ENCODE measurements at places on chromosomes 11 and 22. TPM values are rescaled to one million over a fixed set of nuclear protein-coding genes. Genes with fewer than 3 reads are reported as not detected.

DNA sequence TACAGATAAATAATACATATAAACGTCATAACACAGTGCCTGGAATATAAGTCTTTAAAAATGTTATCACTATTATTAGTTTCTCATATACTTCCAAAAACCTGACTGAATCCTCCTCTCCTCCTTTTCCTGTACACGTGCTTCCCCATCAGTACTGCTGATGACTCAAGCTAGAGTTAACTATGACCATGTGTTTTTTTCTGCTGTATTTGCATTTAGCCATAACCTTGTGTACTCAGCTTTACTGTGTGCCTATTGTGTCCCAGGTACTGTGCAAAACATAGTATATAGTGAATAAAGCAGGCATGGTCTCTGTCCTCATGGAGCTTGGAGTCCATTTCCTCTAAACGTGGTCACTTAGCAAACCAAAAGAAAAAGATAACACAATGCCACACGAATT is 56.5 kb upstream of the ARHGAP32 start:
- no peak for DNase-seq

GRCh38 chr11:61027141-61027840 is 55.8 kb downstream of the CD6 start:
- DNase-seq = no peak

DNA sequence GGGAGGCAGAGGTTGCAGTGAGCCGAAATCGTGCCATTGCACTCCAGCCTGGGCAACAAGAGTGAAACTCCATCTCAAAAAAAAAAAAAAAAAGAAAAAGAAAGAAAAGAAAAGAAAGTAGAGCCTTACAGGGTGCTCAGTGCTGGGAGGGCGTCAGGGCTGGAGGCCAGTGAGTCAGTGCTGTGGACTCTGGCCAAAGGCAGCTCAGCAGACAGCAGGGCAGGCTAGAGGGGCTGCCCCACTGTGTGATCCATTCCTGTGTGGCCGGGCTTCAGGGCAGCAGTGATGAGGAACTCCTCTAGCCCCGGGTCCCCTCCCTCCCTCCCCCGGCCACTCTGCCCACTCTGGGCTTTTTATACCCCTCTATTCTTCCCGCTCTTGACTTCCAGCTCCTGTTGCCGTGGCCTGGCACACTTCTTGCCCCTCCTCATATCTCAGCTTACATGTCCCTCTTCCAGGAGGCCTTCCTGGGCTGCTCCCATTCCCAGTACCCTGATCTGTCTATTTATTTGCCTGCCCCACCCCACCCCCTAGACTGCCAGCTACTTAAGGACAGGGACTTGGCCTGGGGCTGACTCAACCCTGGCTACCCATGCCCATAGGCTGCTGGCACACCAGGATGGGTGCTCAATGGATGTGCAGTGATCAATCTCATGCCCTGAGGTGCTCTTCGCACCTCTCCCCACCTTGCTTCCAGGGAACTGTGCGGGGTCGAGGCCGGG is 10.1 kb downstream of the SYT12 start:
- no peak for DNase-seq

DNA sequence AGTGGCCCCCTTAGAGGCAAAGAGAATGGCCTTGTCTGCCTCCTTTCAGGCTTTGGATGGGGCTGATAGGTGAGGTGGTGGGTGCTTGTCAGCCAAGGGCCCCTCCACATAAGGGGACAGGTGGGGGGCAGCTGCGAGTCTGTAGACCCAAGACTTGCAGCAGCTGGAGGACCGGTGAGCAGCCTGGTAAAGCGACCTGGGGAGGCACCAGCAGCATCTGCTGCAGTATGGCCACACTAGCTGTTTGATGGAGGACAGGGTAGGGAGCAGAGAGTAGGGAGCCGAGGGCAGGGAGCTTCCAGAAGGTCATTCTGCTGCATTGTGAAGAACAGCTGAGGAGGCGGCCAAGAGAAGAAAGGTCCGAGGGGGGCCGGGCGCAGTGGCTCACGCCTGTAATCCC is 16.8 kb upstream of the MRTFA start:
- no peak for DNase-seq

DNA sequence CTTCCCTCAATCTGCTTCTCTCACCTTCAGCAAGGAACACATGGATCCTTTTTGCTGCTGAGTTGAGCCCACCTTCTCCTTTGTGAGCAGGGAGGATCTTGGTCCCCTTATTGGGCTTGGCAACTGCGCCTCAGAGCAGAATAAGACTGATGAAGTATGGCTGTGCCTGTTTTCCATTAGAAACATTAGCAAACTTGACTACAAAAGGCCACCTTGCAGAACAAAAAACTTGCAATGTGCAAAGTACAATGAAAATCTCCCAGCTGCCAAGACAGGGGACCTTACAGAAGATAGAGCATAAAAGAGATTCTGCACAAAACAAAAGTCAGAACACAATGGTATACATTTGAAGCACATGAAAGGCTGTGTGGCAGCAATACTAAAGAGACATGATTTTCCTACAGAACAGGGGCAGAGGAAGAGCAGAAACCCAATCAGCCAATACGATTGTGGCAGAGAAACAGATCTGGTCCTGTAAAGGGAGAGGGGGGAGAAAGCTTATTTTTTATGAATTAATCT is 173.5 kb upstream of the SNX19 start:
- DNase-seq = no peak

- no peak for DNase-seq
These were observed 20.0 kb upstream of the SYT12 start for GRCh38 chr11:67002921-67003411.

DNA sequence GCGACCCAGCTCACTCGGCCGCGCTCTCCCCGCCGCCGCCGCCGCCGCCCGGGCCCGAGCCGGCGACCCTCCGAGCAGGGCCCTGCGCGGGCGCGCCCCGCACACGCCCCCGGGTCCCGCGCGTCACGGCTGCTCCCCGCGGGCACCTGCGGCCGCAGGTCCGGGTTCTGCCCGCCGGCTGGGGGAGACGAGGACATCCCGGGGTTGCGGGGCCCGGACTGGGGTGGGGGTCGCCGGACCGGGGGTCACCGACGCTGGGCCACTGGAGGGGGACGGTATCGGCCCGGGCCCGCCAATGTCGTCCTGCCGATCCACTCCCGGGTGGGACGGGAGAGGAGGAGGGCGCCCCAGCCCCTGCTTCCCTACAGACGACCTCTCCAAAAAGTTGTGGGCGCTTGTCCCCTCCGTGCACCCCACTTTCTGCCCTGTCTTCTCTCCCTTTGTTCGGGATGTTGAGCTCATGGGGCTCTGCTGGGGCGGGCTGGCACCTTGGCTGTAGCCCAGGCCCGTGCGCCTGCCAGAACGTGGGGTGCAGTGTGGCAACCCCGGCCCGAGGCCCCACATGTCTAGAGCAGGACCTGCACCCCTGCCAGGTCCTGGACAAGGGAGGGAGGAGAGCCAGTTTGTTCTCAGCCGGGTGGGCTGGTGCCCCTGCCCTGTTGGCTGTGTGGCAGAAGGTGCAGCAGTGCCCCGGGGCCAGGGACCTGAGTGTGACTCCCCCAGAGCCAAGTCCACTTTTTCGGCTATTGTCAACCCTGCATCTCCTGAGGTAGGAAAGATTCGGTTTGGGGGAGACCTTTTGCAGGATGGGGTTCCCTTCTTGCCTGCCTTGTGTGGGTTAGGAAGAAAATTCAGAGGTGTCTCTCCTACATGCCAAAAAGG is 40.2 kb upstream of the CELSR1 start:
- peak; percentile 38 for DNase-seq

DNA sequence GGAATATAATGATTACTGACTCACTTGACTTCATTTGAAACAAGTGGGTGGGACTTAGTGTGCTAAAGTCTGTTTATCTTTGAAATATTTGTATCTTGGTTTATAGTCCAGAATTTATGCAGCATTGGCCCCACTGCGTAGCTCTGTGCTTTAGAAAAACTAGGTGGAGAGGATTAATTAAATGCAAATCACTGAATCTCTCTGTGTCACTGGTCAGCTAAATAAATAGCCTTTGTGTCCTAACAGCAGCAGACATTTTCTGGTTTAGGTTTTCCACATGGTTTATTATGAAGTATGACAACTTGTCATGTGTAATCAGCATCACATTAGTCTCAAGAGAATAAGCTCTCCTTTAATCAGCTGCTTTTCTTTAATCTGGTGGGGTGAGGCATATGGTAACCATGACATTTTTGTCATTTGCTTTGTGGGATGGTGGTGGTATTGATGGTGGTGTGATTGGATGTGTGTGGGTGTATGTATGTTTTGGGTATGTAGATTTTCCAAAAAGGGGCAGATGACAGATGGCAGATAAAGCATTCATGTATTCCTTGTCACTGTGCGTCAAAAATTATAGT is 33.9 kb downstream of the BCL2L13 start:
- DNase-seq = no peak

GRCh38 chr11:112085822-112086421 is 634 bp downstream of the TIMM8B start:
- no peak for DNase-seq

DNA sequence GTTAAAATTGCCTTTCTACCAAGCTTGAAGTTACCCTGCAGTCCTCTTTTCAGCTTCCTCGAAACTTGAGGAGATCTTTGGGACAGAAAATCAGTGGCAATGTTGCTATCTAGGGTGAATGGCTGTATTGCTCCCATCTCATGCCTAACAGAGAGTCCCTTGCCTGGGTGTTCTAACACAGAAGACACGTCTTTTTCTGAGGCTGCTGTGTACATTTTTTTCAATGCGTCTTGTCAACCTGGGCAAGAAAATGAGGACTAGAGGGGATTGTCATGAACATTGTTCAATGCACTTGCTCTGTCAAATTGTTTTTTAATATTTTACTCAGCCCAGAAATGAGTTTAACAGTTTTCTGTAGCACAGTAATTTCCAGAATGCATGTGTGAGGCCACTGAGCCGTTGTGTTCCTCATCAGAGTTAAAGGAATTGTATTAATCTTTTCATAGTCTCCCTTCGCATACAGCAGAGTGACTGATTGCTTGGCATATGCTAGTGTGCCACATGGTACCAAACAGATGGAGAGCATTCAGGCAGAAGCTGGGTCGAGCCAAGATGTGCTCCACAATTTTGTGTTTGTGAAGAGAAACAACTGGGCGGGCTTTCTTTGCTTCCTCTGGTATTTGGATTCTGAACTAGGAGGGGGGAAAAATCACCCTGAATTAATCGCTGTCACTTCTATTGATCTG is 86.0 kb downstream of the CASP12 start:
- DNase-seq = no peak

GRCh38 chr11:94417386-94417987 is 16.3 kb upstream of the GPR83 start:
- DNase-seq = peak; percentile 44

- peak; percentile 90 for DNase-seq
These were observed 77.1 kb upstream of the MTMR2 start for GRCh38 chr11:96001037-96001436.

DNA sequence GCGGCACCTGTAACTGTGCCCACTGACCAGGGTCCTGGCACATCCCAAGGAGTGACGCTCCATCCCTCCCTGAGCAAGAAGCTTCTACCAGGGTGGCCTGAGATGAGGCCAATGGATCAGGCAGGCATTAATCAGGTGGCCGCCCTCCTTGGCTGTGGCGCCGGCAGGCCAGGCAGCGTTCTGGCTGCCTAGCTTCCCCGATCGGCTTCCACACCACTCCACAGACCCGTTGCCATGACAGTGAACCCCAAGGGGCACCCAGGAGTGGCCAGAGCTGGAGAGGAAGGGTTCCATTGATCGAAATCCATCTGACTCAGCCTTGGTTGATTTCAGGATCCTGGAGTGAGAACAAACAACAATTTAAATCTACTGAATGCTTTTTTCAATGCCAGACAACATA is 20.5 kb downstream of the LRRC55 start:
- DNase-seq = no peak

- DNase-seq = no peak
These were observed 34.3 kb upstream of the MICAL2 start for GRCh38 chr11:12075822-12076821.

GRCh38 chr22:49297871-49298721 is 529.6 kb downstream of the BRD1 start:
- DNase-seq = no peak

DNA sequence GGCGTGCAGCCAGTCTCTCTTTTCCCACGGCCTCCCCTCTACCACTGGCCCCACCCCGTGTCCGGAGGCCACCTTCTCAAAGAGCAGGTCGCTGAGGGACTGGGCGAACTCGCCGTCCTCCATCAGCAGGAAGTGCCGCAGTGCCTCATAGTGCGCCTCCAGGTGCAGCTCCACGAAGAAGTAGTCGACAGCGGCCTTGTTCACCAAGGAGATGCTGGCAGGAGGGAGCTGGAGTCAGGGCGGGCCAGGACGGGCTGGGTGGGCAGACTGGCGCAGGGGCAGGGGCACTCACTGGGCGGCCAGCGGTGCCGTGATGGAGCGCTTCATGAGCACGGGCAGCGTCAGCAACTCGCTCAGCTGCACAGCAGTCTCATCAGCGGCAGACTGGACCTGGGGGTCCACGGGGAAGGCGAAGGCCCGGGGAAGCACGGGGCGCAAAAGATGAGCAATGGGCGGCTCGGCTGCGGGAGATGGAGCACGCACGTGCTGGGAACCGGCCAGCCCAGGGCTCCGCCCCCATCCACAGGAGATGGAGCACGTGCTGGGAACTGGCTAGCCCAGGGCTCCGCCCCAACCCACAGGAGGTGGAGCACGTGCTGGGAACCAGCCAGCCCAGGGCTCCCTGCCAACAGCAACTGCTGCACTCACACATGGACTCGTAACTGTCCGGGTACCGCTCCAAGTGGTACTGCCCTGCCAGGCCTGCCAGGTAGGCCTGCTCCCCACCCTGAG is 18.4 kb downstream of the SELENOO start:
- DNase-seq = peak; percentile 83

DNA sequence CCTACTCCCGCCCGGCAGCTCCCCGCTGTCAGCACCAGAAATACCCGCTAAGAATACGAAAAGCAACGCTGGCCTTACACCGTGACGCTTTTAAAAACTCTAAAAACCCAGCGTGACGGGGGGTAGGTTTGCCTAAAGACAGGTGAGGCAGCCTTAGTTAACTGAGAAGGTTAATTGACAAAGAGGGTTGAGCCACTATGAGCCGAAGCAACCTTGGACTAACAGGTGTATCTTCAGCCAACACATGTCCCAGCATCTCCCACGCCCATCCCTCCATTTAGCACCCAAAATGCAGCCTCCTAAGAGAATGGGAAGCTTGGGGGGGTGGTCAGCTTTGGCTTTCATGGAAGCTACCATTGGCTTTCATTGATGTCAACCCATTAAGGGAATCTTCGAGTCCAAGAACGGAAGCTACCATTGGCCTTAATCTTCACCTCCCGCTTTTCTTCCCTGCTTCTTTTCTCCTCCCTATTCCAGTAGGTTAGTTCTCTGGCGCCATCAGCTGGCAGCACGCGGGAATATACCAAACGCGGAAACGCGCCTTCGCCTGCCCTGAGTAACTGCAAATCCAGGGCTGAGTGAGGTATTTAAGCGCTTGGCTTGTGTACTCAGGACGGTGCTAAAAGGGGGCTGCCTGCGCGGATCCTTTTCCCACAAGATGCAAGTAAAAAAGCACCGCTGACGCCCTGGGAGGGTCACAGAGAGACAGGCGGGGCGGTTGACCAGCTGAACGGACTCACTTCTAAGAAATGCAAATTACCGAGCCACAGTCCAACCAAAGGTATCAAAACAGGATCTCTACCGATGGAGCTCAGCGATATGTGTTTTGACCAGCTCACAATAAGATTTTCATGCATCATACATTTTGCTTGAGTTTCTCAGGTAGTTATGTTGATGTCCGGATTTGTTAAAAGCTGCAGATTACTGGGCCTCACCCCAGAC is 38.5 kb upstream of the GLYATL1 start:
- DNase-seq = peak; percentile 83

KRTAP5-8 gene
- total RNA-seq = 0.31 TPM

NOX4 gene
- total RNA-seq = 0.86 TPM

ADAMTS15 gene
- total RNA-seq = 11.8 TPM

SIK2 gene
- 23.3 TPM for total RNA-seq

ACTN3 gene
- total RNA-seq = not detected

MS4A15 gene
- 8.7 TPM for total RNA-seq

L3MBTL2 gene
- 23.4 TPM for total RNA-seq

GLB1L2 gene
- 10.3 TPM for total RNA-seq

RIMBP3C gene
- total RNA-seq = 0.17 TPM

TANGO2 gene
- 45.9 TPM for total RNA-seq

TMPRSS6 gene
- total RNA-seq = not detected

Data from left lung (tissue), 14 donors.